ENCODE measurements at places on chromosomes 5 and 9. TPM values are rescaled to one million over a fixed set of nuclear protein-coding genes. Genes with fewer than 3 reads are reported as not detected.

- no peak for DNase-seq
Observed at GRCh38 chr9:7799944-7800285, 337 bp upstream of the DMAC1 start.

DNA sequence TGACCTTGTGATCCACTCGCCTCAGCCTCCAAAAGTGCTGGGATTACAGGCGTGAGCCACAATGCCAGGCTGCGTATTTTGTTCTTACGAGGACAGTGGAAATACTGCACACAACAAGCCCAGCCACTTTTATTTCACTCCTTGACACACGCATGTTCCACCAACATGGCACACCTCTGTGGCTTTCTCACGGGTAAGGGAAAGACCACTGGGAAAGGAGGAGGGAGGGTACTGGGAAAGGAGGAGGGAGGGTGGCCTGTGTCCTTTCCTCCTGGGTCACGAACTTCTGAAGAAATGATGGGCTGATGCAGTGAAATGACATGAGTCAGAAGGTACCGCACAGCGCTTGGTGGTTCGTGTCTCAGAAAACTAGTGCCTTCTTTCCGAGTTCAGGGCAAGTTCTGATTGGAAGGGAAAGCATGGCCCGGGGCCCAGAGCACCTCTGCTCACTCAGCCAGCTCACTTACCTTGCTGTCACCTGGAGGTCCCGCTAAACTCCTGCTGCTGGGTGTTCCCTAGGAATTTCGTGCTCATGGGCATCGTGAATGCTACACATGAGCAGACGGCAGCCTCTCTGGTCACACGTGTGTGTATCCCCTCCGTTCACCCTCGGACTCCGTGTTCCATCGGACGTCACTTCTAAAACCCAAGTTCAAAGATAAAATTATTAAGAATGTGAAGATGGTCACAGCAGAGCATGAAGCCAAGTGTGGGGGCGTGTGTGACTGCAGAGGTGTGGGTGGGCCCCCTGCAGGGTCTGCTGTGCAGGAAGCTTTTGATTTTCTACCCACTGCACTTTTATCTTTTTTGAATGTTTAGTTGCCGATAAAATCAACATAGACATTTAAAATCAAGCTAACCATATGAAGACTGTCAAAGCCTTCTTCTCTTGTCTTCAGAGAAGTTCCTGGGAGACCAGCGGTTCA, 42.9 kb downstream of the LAMC3 start:
- DNase-seq, result no peak

- DNase-seq, result no peak
Observed at GRCh38 chr5:176995896-176996767, 10.4 kb downstream of the UIMC1 start.

DNA sequence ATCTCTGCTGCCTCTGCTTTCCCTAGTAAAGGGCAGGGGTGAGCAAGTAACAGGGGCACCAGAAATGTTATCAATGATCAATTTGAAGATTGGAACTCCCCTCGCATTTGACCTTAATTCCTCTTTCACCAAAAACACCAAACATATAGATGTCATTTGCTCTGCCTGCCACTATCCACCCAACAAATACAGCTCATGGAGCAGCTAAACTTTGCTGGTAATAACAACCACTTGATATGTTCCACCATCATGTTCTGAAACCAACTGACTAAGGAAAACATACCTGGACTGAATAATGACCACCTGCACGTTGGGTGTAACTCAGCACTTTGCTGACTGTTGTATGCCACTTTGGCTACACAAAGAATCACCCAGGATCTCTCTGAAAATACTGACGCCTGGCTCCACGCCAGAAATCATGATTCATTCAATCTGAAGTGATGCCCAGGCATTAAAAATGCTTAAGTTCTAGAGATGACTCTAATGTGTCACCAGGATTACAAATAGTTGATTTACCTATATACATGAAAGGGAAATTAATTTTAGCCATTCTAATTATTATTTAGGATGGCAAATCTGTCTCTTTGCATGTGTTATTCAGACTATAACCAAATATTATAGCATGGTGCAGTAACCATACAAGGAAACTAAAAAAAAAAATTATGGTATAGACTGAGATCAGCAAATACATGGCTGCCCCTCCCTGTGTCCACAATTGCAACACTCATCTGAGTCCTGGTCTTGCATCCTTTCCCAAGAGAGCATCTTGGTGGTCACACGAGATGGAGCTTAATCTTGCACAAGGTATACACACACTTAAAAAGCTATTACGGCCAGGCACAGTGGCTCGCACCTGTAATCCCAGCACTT, 43.1 kb upstream of the TTC39B start:
- DNase-seq, result no peak

GRCh38 chr5:57207681-57208080, 33.8 kb downstream of the GPBP1 start:
- no peak for DNase-seq

- DNase-seq, result no peak
Observed at GRCh38 chr9:34097865-34098264, 28.6 kb downstream of the DCAF12 start.

DNA sequence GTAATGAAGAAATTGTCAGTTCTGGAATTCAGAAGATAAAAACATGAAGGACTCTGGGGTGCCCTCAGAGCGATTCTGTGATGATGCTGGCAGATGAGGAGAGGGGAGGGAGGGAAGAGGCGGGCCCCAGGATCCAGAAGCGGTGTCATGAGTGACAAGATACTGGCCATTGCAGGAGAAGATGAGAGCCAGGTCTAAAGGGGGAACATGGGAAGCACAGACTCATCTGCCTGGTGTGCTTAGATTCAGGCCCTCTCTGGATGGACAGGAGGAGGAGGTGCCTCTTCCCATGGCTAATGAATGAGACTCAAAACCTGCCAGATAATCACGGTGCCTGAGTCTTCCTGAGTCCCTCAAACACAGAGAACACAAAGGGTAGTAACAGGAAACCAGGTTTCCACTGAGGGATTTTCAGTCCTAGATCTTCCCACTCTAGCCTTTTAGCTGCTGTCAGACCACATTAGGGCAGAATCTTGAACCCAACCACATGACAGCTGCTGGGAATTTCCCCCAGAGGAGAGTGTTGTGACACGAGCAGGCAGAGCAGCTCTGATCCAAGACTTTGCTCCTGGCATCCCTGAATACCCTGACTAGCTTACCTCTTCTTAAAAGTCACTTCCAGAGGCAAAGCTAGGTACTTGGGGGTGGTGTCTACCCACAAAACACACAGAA, 28.2 kb upstream of the HSPA9 start:
- no peak for DNase-seq

GRCh38 chr9:137349471-137350033, 47.5 kb upstream of the NRARP start:
- no peak for DNase-seq

DNA sequence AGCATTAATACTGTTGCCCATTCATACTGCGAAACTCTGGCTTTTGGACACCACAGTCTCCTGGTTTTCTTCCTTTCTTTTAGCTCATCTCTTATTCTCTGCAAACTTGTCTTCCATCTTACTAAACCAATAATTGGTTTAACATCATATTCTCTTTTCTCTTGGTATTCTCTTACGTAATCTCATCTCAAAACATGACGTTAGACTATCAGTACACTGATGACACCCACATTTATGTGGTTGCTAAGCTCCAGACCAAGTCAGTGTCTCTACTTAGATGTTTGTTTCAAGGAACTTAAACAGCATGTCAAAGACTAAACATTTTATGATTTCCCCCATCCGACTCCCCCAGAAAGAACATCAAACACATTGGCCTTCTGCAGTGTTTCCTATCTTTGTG, 2.1 kb downstream of the PRRC1 start:
- no peak for DNase-seq

- DNase-seq, result no peak
Observed at GRCh38 chr5:111781200-111781599, 24.2 kb upstream of the NREP start.

DNA sequence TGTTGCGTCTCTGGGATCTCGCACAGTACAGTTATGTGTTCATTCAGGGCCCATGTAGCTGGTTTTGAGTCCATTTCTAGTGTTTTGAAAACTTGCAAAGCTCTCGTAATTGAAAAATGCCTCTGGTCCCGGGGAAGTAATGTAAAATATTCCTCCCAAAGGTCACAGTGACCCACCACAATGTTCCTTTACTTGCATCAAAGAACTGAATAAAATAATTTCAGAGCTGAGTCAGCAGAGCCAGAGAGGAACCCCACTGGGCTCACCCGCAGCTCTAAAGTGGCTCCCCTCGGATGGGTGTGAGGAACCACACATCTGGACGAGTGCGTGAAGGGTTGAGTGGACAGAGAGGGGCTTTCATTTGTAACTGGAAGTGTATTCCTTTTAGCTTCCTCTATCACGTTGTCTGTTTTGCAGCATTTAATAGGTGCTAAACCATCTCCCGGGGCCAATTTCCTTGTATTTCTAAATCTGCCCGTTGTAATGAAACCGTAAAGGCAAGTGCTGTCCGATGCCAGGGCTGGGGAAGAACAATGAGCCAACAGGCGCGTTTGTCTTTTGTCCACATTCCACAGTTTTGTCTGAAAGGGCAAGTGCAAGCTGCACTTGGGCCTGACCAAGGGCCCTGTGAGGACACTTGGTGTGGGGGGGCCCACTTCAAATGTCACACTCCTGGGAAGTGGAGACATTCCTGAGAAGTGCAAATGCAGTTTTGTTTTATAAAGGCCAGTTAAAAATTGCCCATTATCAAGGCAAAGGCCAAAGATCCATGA, 29.9 kb downstream of the COL5A1 start:
- no peak for DNase-seq

GRCh38 chr5:21818370-21818720, 1034.8 kb downstream of the CDH12 start:
- DNase-seq, result no peak

- DNase-seq, result no peak
Observed at GRCh38 chr9:71268871-71269635, 147.6 kb upstream of the TRPM3 start.

DNA sequence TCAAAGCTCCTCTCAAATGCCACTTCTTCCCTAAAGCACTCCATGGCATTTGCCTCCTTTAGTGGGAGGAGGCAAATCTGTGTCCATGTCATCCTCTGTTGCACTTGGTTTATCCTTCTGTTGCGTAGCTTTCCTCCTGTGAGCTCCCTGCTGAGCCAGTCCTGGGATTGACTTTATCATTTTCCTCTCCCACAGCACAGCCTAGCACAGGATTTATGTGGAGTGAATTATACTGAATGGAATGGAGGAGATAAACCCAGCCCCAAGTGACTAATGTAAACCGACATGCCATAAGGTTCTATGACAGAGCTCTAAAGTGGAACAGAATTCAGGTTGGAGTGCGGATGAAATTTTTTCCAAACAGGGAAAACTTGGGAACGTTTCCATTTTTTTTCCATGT, 26.4 kb upstream of the TOMM5 start:
- no peak for DNase-seq

DNA sequence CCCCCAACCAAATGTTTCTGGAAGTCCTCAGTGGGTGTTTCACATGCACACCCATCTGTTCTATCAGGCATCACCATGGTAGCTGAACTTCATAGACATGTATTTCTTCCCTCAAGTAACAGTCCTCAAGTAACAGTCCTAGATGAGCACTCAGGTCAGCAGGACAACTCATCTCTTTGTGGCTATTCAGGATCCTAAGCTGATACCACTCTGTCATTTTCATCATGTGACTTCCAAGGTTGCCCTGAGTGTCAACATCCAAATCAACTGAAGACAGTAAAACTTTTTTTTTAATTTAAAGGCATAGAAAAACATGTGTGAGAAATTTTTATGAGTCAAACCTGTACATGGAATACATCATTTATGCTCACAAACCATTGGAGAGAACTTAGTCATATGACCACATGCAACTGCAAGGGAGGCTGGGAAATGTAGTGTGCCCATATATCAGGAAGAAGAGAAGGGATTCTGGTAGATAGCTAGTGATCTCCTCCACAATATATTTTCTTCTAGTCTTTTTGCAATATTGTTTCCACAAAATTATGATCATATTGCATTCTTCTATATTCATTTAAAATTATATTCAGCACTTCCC, 64.2 kb upstream of the FST start:
- DNase-seq, result no peak

DNA sequence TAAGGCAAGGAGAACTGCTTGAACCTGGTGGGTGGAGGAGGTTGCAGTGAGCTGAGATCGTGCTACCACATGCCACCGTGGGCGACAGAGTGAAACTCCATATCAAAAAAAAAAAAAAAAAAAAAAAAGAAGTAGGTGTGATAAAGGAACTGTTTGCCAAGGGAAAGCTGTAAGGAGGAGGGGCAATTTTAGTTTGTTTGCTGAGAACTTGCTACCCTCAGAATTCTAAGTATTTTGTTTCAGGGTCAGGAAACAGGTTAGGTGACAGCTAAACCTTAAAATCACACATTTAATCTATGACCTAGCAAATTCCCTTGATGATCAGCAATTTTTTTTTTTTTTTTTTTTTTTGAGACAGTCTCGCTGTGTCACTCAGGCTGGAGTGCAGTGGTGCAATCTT, 7.2 kb upstream of the ARRDC3 start:
- no peak for DNase-seq

- no peak for DNase-seq
Observed at GRCh38 chr5:116600876-116601275, 26.3 kb upstream of the SEMA6A start.

- DNase-seq, result no peak
Observed at GRCh38 chr9:2709645-2710101, 7.6 kb upstream of the KCNV2 start.

GRCh38 chr5:112951124-112951702, 25.4 kb upstream of the DCP2 start:
- no peak for DNase-seq

- DNase-seq, result no peak
Observed at GRCh38 chr9:18629136-18629535, 155.2 kb downstream of the ADAMTSL1 start.

DNA sequence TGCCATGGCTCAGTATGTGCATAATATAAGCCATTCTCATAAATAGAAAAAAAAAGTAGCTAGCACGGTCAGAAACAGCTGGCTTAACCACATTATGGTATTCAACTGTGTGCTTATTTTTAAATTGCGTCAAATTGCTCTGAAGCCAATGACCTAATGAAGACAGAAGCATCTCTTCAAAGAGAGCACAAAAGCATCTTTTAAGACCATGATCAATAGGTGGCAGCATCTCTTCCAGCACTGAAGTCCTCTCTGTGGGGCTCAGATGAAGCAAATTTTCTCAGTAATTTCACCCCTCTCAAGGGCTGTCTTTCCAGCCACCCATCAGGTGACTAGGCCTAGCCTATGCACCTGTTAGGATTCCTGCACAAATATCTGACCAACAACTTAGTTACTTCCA, 251.4 kb downstream of the GLIS3 start:
- no peak for DNase-seq

- DNase-seq, result no peak
Observed at GRCh38 chr5:85159395-85159794, 774.7 kb upstream of the EDIL3 start.

Gene KCNN2
- polyA plus RNA-seq, result 7.6 TPM

Gene ARL14EPL
- not detected for polyA plus RNA-seq

Gene SPATA31C1
- polyA plus RNA-seq, result 0.68 TPM

Gene SARDH
- 10.9 TPM for polyA plus RNA-seq

Gene TMEM203
- polyA plus RNA-seq, result 43.5 TPM

Gene GHR
- polyA plus RNA-seq, result 21.4 TPM

Gene ISCA1
- 60.7 TPM for polyA plus RNA-seq

Gene EXD3
- polyA plus RNA-seq, result 8.1 TPM

Gene PTGS1
- polyA plus RNA-seq, result 7.2 TPM

Gene OBP2B
- 0.22 TPM for polyA plus RNA-seq

Gene PDE6A
- 0.20 TPM for polyA plus RNA-seq

Gene CTSV
- 20.0 TPM for polyA plus RNA-seq

Gene TOMM5
- polyA plus RNA-seq, result 136 TPM

Gene F2RL2
- polyA plus RNA-seq, result 0.64 TPM

Gene ECM2
- 18.3 TPM for polyA plus RNA-seq

Gene FAM221B
- polyA plus RNA-seq, result not detected

Gene KCNV2
- 0.06 TPM for polyA plus RNA-seq

Gene PCA3
- polyA plus RNA-seq, result 1.0 TPM

All from left renal cortex interstitium (tissue), 4 donors.